Fibroblast of skin of left quadriceps (primary cell): ENCODE measurements at places on chromosomes 7 and 10.

- no peak for DNase-seq
These were observed 1.4 kb upstream of the DRGX start for GRCh38 chr10:49397036-49397999.

GRCh38 chr10:12667052-12667451 is 317.7 kb downstream of the CAMK1D start:
- DNase-seq = no peak

- no peak for DNase-seq
These were observed 21.5 kb downstream of the NPVF start for GRCh38 chr7:25206765-25207164.

DNA sequence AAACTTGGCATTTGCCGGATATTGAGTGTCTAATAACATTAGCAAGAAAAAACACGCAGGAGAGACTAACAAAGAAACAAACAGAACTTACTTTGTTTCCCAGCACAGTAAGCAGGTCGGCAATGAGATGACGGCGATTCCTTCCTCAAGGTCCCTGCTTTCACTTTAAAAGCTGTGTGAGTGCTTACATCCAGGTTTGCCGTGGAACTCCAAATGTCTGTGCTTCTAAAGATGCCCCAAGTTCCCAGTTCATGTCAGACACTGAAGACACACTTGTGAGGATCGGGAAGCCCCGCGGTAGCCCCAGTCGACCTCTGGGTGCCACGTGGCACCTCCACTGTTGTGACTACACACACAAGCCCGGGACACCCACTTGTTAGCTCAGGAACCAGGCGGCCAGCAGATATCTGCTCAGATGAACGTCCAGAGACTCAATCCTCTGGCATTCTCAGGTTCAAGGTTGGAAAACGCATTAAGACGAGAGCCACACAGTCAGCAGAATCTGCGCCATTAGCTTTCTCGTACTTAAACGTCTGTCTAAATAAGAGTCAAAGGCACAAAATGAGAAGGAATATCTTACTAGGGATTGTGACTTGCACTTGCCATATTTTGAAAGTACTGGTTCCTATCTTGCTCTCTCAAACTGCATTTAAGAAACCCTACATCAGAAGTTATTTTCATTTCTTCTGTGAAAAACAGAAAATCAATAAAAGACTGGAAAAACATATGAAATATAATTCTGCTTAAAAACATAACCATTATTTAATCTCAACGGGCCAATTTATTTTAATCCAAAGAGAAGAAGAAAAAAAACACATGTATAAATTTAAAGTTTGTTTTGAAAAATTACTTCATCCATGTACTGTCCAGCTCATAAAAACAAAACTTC is 207.6 kb upstream of the KLF14 start:
- no peak for DNase-seq

- DNase-seq = peak; percentile 47
These were observed 64.9 kb downstream of the PPP1R9A start for GRCh38 chr7:94972296-94972695.
